Activated naive CD8-positive, alpha-beta T cell treated with anti-CD3 and anti-CD28 coated beads for 36 hours (primary cell): ENCODE measurements at places on chromosomes 2 and 18. TPM values are rescaled to one million over a fixed set of nuclear protein-coding genes. Genes with fewer than 3 reads are reported as not detected.

DNA sequence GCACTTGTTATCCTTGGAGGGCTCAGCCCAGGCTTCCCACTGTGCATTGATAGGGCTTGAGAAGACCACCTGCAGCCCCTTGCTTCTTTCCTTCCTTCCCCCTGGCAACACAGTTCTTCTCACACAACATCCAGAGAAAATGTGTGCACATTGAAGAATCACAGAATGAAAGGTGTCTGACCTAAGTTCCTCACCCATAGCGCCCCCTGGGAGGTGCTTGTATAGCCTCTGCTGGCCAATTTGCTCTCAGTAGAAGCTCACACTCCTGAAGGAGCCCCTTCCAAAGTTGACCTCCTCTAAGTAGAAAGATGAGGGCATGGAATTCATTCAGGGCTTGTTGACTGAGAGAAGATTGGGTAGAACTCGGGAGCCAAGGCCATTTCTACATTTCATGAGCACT, 758.4 kb upstream of the KLHL29 start:
- no peaks in the 10 kb centered on the region for H3K36me3 ChIP-seq
- no peak for DNase-seq
- H3K4me1 ChIP-seq: no peaks in the 10 kb centered on the region
- no peak overlapping the region for H3K27ac ChIP-seq

DNA sequence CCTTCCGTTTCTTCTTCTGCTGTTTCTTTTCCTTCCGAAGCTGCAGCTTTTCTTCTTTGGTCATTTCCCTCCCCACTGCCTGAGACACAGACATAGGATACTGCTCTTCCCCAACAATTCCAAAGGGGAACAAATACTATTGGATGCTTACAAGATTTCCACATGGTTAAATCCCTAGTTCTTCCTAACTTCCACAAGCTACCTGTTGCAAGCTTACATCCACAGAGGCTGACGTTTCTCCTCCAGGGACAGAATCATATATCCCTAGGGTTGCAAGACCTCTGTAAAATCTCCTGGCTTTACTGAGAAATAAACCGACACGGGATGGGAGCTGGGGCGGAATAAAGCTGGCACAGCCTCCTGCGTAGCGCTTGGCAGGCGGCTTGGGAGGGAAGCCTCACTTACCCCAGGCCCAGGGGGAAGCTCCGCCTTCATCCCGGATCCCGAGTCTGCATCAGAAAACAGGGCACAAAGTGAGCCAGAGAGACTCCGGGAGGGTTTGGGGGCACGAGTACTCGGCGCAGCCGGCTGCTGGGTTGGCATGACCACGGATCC, 590 bp downstream of the EIF2B4 start:
- H3K27me3 ChIP-seq: no peaks in the 10 kb centered on the region
- H3K27ac ChIP-seq: peak overlapping the region; percentile 93
- H3K36me3 ChIP-seq: peaks cover 35% of the 10 kb centered on the region
- H3K4me3 ChIP-seq: peak overlapping the region; percentile 89
- peaks cover 40% of the 10 kb centered on the region for H3K4me1 ChIP-seq

DNA sequence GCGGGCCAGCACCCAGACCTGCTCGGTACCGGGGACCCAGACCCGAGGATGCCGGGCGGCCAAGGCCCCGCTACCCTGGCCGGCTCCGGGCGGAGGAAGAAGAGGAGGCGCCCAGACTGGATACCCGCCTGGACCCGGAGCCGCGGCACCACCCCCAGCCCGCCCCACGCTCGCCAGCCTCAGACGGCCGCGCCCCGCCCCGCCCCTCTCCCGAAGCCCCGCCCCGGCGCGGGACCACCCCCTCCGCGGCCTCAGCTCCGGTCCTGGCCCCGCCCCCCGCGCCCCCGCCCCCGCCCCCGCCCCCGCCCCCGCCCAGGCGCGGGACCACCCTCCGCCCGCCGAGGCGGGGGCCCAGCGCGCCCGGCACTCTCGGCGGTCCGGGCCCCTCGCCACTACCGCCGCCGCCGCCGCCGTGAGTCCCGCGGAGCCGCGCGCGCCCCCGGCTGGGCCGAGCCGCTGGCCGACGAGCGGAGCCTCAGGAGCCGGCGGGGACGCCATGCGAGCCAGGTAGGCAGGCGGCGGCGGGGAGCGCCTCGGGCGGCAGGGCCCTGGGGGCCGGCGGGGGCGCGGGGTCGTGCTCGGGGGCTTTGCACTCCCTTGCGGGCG, at the start of gene SH3BP4:
SH3BP4 (plus strand) TSS at position 354 of the 606 bp plus-strand sequence. CDS start 82,986 bp downstream, outside the sequence.
- DNase-seq: peak; percentile 51
- peak within 1 kb of the TSS; percentile 69 for H3K4me3 ChIP-seq
- H3K27ac ChIP-seq: no peak within 1 kb of the TSS
- H3K4me1 ChIP-seq: peaks cover 5% of the 10 kb centered on the region
- peaks cover 1% of the 10 kb centered on the region for H3K36me3 ChIP-seq
- peaks cover 86% of the 10 kb centered on the region for H3K27me3 ChIP-seq

GRCh38 chr2:150674283-150674682, 186.8 kb upstream of the RND3 start:
- H3K27ac ChIP-seq: no peak overlapping the region
- H3K27me3 ChIP-seq: peaks cover 4% of the 10 kb centered on the region
- no peak overlapping the region for H3K4me3 ChIP-seq
- no peaks in the 10 kb centered on the region for H3K4me1 ChIP-seq

- no peak overlapping the region for H3K27ac ChIP-seq
- peaks cover 19% of the 10 kb centered on the region for H3K4me1 ChIP-seq
These were observed 39.1 kb downstream of the SNED1 start for GRCh38 chr2:241037498-241037897.

The SDC1 gene
- total RNA-seq: not detected
